ENCODE measurements at places on chromosomes 2 and 18. TPM values are rescaled to one million over a fixed set of nuclear protein-coding genes. Genes with fewer than 3 reads are reported as not detected.

Gene EPG5
- total RNA-seq: 18.2 TPM

Gene LOXHD1
- total RNA-seq: 0.35 TPM

Gene UXS1
- total RNA-seq: 27.4 TPM

Gene CYP27C1
- total RNA-seq: 0.05 TPM

Gene POTEE
- total RNA-seq: not detected

Gene RAB6C
- total RNA-seq: 0.16 TPM

DNA sequence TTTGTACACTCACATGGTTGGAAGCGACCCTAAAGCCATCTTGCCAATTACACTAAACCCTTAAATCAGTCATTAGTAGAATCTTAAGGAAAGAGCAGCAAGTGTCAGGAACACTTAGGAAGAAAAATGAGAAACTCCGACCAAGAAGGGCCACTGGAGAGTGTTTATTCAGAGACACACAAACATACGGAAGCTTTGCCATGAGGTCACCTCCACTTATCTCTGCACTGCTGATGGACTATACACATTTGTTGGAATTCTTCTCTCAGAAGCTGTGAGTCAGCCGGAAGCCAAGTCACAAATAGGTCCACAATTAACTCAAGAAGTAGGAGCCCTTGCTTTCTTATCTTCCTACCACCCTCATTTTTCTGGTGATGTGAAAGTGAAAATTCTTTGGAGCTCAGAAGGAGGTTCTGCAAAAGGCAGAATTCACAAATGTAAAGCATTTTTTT, 21.6 kb downstream of the BMP10 start:
- no peak for DNase-seq

- DNase-seq: no peak
Observed at GRCh38 chr2:59899692-59900091, 653.8 kb downstream of the BCL11A start.

DNA sequence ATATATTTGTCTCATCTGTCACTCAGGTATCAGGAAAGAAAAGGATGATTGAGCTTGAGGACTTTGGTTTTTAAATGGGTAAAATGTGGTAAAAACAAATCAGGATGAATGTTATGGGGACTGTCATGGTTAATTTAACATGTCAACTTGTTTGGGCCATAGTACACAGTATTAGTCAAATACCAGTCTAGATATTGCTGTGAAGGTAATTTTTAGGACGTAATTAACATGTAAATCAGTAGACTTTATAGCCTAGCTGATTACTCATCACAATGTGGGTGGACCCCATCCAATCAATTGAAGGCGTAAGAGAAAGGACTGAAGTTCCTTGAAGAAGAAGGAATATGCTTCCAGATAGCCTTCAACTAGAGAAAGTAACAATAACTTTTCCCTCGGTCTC, 275.7 kb upstream of the ZNF804A start:
- no peak for DNase-seq

GRCh38 chr18:46917108-46917802, at the start of the genes KATNAL2 and PIAS2:
Gene KATNAL2 (plus strand): TSS chr18:46917602. CDS start chr18:46946873, 29,271 bp downstream.
Gene PIAS2 (minus strand): TSS chr18:46917507. CDS start chr18:46917345, 162 bp downstream.
- DNase-seq: peak; percentile 92

DNA sequence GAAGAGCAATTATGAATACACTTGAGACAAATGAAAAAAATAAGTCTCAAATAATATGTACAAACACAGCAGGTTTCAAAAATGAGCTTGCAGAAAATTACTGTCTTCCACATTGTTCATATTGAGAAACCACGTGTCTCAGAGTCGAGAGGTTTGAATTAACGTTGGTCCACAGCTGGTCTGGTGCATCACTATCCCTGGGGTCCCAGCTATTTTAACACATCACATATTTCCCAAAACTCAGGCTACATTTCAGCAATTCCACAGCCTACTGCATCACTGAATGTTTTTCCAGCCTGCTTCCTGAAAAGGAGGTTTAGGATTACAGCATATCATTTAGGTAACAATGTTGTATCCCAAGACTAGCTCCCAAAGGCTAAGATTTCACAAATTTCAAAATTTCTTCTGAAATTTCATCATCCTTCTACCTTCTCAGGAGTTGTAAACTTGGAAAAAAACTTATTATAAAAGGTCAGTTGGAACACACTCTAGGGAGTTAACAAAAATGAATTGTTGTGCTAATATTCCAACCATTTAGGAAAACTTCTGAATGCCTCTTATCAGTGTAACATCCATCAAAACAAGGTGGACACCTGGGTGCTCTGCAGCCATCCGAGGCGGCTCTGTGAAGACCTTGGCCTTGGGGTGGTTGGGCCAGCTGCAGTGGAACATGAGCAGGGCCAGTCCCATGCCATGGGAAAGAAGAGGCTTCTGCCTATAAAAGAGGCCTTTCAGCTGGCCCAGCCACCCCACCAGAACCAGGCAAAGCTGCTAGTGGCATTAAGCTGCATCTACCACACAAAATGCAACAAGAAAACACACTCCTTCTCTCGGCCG, 198.1 kb upstream of the RBBP8 start:
- no peak for DNase-seq

GRCh38 chr2:166917415-166917814, 29.1 kb downstream of the XIRP2 start:
- DNase-seq: no peak

- no peak for DNase-seq
Observed at GRCh38 chr18:39872651-39873050, 2082.4 kb upstream of the PIK3C3 start.

GRCh38 chr2:120005834-120006521, 6.9 kb upstream of the EPB41L5 start:
- DNase-seq: no peak

- no peak for DNase-seq
Observed at GRCh38 chr2:118380915-118381653, 292.8 kb downstream of the INSIG2 start.

DNA sequence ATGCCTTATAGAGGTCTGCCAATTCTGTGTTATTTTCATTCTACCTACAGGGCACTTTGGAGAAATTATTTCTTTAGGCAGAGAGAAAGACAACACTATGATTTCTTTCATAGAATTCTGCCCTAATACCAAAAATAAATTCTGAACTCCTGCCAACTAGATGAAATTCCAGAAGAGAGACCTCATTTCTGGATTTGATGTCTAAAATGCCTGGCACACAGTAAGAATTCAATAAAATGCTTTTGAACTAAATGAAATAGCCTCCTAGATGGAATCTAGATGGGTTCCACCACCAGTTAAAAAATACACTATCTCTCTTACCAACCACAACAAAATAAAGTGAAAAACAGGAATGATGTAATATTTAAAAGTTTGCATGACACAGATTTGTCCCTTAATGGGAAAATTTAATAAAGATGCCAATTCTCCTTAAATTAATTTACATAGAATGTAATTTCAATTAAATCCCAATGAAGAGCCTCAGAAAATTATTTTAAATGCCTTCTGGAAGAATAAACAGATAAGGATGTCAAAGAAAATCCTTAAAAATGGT, 75.0 kb downstream of the OSBPL1A start:
- DNase-seq: no peak

DNA sequence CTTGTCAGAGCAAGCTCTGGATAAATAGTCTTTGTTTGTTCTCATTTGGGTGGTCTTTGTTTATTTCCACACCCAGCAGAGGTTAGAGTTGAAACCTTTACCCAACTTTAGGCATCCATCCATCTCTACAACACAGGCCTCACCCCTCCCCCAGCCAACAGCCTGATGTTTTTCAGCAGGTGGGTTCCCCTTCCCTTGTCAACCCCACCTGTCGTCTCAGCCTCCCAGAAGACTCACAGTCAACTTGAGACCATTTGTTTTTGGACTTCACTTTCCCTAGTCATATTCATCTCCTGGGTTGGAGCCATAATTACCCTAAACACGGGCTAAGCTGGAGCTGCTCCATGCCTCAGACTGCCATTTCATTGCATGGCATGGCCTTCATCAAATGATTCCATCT, 31.7 kb upstream of the IL36G start:
- DNase-seq: no peak

DNA sequence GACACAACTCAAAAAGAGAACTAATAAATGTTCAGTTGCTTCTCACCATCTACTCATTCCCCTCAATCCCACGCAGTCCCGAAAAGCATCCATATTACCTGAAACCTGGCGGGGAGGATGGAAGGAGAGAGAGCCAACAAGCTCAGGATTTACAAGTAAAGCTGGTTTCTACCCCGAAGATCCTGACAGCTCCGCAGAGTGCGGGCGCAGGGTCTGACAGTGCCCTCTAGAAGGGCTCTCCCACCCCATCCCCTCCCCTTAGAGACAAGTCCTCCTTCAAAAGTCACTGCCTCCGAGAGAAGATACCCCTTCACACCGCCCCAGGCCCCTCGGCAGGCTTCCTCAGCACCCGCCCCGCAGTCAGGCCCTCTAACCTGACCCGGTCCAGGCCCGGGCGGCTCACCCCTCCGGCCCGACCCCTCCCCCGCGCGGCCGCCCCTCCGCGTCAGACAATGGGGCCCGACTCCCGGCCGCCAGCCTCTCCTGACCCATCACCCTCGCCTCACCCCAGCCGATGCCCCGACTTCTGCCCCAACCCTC, 550 bp downstream of the RAB1A start:
- DNase-seq: peak; percentile 76

- no peak for DNase-seq
Observed at GRCh38 chr2:85019121-85019520, 48.2 kb downstream of the KCMF1 start.

DNA sequence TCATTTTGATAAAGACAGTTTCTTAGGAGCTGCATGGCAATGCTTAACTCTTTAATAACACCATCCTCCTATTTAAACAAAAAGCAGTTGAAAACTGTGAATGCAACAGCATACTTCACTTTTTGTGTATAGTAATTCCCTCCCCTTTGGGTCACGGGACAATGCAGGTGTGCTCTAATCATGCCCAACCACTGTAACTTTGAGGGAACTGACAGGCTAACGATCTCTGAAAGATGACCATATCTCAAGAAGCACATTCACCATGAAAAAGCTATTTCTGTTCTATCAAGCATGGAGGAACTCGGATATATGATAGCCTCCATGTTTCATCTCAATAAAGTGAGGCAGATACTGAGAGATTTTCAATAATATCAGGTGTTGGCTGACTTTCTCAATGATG, 81.1 kb upstream of the CD226 start:
- no peak for DNase-seq

- DNase-seq: no peak
Observed at GRCh38 chr2:13334545-13334944, 617.8 kb downstream of the TRIB2 start.

DNA sequence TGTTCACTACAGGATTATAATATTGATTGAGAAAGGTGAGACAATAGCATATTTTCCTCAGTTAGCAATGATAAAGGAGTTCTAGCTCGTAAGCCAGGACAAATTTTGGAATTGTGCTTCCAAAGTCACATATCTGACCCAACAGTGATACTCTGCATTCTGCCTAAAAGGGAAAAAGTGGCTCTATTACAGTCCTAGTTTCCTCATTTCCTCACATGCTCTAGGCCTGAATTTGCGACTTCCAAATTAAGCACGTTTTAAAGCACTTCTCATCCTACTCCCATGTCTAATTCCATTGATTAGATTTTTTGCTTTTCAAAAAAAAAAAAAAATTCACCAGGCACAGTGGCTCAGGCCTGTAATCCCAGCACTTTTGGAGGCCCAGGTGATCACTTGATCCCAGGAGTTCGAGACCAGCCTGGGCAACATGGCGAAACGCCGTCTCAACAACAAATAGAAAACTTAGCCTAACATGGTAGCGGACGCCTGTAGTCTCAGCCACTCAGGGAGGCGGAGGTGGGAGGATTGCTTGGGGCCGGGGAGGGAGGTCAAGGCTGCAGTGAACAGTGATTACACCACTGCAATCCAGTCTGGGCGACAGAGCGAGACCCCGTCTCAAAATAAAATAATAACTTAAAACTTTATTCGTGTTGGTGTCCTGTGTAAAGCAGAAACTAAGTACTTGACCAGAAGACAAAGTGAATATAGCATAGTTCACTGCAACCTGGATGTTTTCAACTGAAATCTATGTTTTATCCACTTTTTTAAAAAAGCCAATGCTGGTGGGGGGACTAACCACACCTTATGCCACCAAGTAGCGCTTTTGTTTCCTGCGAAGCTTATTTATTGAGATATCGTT, 1.5 kb downstream of the ESCO1 start:
- DNase-seq: no peak

- DNase-seq: peak; percentile 66
Observed at GRCh38 chr2:161239326-161240109, 68.7 kb upstream of the PSMD14 start.

- DNase-seq: no peak
Observed at GRCh38 chr2:8515864-8516533, 165.9 kb upstream of the ID2 start.

DNA sequence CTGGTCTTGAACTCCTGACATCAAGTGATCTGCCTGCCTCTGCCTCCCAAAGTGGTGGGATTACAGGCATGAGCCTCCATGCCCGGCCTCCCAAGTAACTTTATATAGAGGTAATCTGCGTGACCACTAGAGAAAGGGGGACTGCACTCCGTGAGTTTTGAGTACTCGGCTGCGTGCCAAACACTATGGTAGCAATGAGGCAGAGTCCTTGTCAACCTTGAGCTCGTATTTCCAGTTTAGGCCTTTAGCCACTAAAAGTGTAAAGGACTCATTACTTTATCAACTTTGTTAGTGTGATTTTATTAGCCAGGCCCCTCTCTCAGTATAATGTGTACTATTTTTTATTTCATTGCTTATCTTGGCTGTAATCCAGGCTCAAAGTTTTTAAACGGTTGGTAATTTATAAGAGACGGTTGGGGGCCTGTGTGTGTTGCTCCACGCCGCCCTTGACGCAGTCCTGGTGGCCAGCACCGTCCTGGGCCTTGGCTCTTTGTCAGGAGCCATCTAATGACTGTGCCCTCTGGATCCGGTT, 56.2 kb downstream of the ZCCHC2 start:
- no peak for DNase-seq

DNA sequence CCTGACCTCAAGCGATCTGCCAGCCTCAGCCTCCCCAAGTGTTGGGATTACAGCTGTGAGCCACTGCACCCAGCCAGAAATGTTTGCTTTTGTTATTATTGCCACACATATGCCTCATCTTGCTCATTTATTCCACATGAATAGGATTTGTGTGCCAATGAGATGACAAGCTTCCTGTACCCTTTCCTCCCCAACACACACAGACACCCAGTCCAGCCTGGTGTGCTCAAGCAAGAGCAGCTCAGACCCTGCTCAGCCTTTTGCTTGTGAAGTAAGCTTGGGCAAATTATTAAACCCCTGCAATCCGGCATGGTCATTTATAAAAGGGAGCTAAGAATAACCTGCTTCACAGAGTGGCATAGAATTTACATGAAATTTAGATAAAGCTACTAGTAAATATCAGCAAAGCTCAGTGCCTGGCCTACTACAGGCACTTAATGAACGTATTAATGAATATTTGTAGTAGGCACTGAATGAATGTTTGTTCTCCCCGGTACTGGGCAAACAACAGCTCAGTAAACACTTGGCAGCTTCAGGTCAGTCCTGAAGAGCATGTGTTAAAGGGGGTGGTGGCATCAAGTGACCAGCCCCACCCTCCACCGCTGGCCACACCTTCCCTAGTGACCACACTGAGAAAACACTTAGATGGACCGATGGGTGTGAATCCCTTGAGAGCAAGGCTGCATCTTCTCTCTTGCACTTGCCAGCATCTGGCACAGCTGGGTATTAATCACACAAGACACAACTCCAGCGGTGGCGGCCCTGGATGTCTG, 280.2 kb downstream of the SRBD1 start:
- DNase-seq: no peak

GRCh38 chr18:9239720-9240119, 94.9 kb upstream of the TWSG1 start:
- DNase-seq: no peak

- DNase-seq: no peak
Observed at GRCh38 chr2:232147440-232148077, 186.0 kb downstream of the DIS3L2 start.
